Activated CD4-positive, alpha-beta T cell treated with anti-CD3 and anti-CD28 coated beads, Interleukin-2, amount 50 U/mL, for 4 hours (primary cell): ENCODE measurements at places on chromosomes 12 and 14.
A peak's percentile ranks its signal among the peaks of the same experiment; 100 is the strongest.

- DNase-seq: no peak
These were observed 34.5 kb upstream of the PLEK2 start for GRCh38 chr14:67446371-67447032.

- no peak for DNase-seq
These were observed 441.8 kb downstream of the TMTC2 start for GRCh38 chr12:83128540-83128939.

GRCh38 chr14:96125536-96125935 is 79.1 kb upstream of the BDKRB2 start:
- no peak for DNase-seq

GRCh38 chr14:105203057-105203531 is 22.0 kb upstream of the NUDT14 start:
- DNase-seq: peak; percentile 52

DNA sequence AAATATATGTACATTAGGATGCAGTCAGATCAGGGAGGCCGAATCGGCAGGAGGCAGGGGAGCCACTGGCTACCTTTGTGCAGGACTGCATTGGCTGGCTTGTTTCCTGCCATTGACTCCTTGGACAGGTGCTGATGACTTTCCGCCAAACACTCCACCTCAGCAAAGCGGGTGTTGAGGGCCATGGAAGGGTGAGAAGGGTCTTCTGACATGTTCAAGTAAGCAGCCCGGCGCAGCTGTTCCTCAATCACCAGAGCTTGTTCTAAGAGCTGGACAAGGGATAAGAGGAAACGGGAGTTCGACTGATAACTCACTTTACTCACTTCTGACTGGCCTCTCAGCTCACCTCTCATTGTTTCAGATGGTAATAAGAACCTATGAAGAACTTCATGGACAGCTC is 4.9 kb upstream of the NOP2 start:
- DNase-seq: no peak

- no peak for DNase-seq
These were observed 102.5 kb upstream of the MDM1 start for GRCh38 chr12:68434391-68435298.

DNA sequence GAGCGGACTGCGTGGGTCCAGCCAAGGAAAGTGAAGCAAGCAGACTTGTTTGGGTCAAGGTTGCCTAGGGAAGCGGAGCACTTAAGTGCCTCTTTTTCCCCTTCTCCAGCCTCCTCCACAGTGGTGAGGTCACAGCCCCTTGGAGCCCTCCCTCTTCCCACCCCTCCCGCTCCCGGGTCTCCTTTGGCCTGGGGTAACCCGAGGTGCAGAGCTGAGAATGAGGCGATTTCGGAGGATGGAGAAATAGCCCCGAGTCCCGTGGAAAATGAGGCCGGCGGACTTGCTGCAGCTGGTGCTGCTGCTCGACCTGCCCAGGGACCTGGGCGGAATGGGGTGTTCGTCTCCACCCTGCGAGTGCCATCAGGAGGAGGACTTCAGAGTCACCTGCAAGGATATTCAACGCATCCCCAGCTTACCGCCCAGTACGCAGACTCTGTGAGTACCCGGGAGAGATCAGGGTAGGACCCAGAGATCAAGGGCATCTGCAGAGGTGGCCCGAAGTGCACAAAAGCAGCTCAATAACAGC is at the start of gene TSHR:
TSS of gene TSHR (plus strand) at position 206 of the 526 bp plus-strand sequence. CDS start at position 266, 60 bp downstream.
- peak; percentile 8 for DNase-seq

- DNase-seq: no peak
These were observed 143.1 kb upstream of the NUDT4 start for GRCh38 chr12:93234641-93235040.

DNA sequence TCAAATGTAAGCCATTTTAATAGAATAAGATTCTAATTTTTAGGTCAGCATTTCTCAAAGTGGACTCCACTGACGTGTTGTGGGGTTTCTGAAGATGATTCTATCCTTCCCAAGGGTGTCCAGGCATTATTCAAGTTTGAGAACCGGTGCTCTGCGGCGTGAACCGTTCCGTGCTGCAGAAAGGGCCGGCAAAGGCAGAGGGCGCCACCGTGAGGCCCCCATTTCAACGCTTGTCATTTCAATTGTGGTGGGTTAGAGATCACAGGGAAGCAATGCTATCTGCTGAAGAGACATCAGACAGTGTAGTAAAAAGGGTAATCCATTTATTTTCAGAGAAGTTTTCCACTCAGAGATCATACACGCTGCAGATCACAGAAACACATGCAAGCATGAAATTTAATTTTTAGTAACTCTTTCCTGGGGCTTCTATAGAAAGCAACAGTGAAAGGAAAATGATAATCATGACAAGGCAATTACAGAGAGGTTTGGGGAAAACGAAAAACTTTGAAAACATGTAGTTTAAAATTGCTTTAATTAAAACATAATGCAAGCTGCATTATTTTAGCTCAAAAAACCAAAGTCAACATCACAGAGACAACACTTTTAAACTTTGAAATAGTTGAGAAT is 201.7 kb downstream of the EXOC5 start:
- DNase-seq: no peak

DNA sequence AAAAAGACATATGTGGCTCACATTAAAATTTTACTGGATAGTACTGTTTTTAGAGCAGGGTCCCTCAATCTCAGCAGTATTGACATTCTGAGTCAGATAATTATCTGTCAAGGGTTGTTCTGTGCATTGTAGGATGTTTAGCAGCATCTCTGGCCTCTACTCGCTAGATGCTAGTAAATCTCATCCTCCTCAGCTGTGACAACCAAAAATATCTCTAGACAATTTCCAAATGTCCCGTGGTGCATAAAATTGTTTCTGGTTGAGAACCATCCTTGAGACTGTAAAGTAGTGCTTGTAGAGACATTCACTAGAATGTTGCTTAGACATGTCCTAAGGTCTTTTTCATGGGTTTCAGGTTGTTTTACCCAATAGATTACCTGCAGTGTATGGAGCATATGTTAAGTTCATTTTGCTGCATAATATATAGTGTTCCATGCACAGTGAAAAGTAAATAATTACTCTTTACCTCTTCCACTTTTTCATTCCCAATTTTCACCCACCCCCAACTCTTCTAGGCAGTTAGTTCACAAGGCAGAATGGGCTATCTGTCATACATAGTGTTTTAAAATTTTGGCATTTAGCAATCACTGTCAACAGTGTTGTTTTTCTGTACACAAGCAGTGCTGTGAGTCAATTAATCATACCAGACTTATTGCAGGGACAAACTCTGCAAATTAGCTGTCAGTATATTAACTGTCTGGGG is 200.2 kb upstream of the SLC38A2 start:
- DNase-seq: no peak

DNA sequence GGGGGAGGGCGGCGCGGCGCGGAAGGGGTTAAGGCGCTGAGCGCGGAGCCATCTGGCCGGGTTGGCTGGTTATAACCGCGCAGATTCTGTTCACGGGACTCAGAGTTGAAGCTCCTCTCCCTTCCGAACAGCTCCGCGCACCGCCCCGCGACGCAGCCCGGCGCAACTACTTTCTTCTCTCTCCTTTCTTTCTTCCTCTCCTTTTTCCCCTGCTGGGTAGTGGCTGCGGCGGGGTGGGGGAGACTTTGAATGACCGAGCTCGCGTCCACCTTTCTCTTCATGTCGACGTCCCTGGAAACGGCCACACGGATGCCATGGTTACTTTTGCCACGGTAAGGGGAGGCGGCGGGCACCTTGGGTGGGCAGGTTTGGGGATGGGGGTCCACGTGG is at the start of gene NTF3:
TSS of gene NTF3 (plus strand) at position 98 of the 390 bp plus-strand sequence. CDS start at position 315, 217 bp downstream.
- DNase-seq: no peak

DNA sequence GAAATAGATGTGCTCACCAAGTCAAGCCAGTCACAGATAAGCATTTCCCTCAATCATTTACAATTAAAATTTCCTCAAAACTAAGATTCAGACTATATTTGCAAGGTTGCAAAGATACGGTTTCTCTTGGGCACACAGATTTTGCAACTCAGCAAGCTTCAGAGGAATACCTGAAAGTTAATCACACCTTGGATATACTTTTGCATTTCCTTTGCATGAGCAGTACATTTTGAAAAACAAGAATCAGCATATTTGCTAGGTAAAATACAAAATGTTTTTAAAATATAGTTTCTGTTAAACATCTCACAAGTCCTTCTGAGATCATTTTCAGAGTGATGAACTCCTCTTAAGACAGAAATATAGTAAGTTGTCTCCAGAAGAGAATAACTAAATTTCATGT is 336.9 kb downstream of the DUSP6 start:
- DNase-seq: no peak

DNA sequence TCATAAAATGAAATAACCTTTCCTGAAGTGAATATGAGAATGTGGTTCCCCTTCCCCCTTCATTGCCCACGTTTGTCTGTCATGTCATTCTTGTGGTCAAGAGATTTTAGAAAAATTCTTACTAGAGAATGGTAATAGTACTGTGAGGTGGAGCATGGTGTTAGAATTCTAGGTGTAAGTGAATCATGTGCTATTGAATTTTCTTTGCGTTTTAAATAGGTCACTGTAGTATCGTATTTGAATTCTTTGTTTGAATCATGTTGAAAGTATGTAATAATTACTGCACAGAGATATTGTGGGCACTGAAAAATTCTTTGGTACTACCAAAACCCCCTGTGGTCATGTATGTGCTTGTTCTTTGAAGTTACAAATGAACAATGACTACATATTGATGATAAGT is 49.9 kb downstream of the FUT8 start:
- no peak for DNase-seq

DNA sequence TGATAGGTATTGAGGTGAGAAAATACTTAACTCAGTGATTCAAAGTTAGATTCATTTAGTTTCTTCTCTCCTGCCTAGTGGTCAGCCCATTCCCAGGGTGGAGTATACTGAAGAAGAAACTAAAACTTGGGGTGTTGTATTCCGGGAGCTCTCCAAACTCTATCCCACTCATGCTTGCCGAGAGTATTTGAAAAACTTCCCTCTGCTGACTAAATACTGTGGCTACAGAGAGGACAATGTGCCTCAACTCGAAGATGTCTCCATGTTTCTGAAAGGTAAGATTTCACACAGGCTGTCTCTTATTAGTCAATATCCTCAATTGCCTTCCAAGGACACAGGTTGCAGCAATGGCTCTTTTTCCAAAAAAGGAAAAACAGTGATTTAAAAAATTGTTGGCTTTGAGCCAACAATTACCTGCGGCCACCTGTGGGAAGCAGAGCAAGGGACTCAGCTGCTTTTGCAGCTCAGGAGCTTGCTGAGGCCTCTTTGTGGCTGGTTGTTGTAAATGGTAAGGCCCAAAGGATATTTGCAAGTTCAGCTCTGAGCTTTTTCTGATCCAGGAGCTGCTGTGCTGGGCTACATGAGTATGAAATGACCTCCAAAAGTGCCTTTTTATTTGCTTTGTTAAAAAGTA is 33.9 kb downstream of the TPH2 start:
- DNase-seq: no peak

DNA sequence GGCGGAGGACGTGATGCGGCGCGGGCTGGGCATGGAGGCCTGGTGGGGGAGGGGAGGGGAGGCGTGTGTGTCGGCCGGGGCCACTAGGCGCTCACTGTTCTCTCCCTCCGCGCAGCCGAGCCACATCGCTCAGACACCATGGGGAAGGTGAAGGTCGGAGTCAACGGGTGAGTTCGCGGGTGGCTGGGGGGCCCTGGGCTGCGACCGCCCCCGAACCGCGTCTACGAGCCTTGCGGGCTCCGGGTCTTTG is 303 bp downstream of the GAPDH start:
- no peak for DNase-seq

- DNase-seq: no peak
These were observed 1.4 kb downstream of the TOMM20L start for GRCh38 chr14:58397156-58397555.

DNA sequence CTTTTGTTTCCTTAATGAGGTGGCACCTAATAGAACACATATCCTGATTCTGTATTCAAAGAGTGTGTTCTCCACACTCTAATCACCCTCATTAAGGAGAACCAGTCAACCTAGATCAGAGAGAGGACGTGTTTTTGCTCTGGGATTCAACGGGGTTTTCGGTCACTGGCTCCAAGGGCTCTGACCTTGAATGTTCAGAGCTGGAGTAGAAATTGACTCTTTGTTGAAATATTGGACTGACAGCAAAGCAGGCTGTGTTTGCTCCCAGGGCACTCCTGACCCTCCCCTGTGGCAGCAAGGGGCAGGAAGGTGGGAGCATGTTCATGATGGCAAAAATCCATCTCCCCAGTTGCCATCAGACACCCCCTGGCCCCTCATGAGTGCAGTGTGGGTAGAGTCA is 1193.0 kb downstream of the AACS start:
- no peak for DNase-seq

GRCh38 chr12:14290951-14291350 is 74.5 kb upstream of the ATF7IP start:
- DNase-seq: no peak

GRCh38 chr12:1220127-1221092 is 229.4 kb downstream of the ERC1 start:
- no peak for DNase-seq

GRCh38 chr12:28882444-28882843 is 266.6 kb upstream of the FAR2 start:
- no peak for DNase-seq

DNA sequence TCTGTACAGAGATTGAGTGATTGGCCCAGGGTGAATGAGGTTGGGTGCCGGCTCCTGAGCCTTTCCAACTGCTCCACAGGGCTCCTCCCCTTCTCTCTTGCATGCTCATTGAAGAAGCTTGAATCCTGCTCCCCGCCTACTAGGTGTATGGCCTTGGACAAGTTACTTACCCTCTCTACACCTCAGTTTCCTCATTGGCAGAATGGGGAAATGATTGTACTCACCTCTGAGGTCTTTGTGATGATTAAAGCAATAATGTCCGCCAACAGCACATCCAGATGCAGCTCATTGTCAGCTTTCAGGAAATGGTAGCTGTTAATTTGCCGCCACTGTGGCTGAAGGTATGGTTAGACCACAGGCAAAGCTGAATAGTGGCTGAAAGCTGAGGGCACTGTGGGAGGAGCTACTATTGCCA is 174.1 kb downstream of the CRADD start:
- DNase-seq: no peak

DNA sequence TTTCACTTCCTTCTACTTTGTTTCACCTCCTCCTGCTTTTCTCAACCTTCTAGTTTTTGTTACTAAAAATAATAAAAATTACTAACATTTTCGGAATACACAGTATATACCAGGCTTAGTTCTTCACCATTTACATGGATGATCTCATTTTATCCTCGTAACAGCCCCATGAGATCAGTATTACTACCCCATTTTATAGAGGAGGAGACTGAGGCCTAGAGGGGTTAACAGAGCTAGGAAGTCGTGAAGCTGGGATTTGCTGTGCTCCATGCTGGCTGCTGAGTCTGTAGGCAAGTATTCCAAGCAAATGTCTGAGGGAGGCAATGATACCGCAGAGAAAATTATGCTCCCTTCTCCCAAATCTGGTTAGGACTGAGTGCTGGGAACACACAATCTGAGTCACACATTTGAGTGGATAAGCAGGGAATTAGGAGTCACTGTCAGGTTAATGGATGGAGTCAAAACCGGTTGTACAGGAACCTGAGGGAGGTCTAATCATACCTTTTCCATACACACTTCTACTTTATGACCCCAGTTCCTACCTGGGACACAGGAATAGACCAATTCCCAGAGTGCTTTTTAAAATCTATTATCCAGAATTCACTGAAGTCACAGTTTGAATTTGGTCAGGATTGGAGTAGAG is 51.1 kb downstream of the ZFYVE26 start:
- DNase-seq: no peak
